GM23248 (cell line): ENCODE measurements at places on chromosomes 6 and 20. TPM values are rescaled to one million over a fixed set of nuclear protein-coding genes. Genes with fewer than 3 reads are reported as not detected.

The TXLNB gene
- 0.13 and 0.22 TPM in 2 replicates for total RNA-seq

DNA sequence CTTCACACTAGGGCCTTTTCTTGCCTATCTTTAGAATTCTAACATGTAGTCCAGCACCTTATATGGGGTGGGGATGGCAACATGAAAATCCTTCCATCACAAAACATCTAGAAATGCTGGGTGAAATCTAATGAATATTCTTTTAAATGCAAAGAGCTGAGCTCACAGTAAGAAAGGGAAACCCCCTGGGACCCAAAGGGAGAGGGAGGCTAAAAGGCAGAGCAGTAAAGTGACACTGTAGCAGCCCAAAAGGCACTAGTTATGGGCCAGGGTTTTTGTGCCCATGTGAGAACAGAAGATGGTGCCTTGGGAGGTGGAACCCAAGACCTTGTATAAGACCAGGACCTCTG lies 66.7 kb downstream of the TRAM2 start:
- H3K4me3 ChIP-seq = no peak overlapping the region
- no peaks in the 10 kb centered on the region for H3K27me3 ChIP-seq
- H3K36me3 ChIP-seq = peaks cover 63% of the 10 kb centered on the region
- peak overlapping the region; percentile 98 for H3K27ac ChIP-seq
- peaks cover 87% of the 10 kb centered on the region for H3K4me1 ChIP-seq

- peak; percentile 65 for DNase-seq
- H3K27me3 ChIP-seq = no peaks in the 10 kb centered on the region
- peaks cover 32% of the 10 kb centered on the region for H3K4me1 ChIP-seq
- H3K27ac ChIP-seq = peak overlapping the region; percentile 40
These were observed 17.1 kb downstream of the RPRD1B start for GRCh38 chr20:38050686-38051085.

DNA sequence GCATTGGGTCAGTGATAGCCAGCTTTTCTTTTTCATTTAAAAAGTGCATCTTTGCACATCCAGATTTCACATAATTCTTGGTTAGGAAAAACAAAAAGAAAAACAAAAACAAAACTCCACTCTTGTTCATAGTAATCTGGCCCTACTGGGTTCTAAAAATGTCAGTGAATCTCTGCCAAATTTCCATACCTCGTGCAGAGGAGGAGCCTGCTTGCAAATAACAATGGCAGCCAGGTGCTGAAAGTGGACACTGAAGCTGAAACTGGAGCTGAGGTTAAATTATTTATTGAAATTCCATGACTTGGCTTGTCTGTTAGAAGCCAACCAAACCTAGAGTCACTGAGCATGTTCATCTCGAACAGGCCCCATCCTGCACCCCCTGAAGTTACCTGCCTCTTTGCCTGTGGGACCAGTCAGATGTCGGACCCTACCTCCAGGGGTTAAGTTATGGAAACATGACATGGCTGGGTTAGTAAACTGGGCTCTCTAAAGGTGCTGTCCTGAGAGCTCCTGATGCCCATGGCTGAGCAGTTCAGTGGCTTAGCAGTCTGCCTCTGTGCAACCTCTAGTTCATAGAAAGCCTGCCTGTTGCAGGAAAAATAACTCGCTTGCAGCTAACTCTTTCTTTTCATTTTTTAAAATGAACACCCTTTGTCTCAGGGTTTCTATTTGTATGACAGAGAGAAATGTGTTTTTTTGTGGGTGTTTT lies 42.7 kb downstream of the CLIC5 start:
- no peaks in the 10 kb centered on the region for H3K36me3 ChIP-seq
- no peak overlapping the region for H3K27ac ChIP-seq
- no peaks in the 10 kb centered on the region for H3K4me1 ChIP-seq
- 0 out of 2 replicates have a peak, but pooled peaks cover 8% of the 10 kb centered on the region for H3K27me3 ChIP-seq
- H3K4me3 ChIP-seq = no peak overlapping the region
- DNase-seq = no peak

- no peak for DNase-seq
- no peak overlapping the region for H3K27ac ChIP-seq
- no peak overlapping the region for H3K4me3 ChIP-seq
- no peaks in the 10 kb centered on the region for H3K36me3 ChIP-seq
- H3K27me3 ChIP-seq = no peaks in the 10 kb centered on the region
- peaks cover 20% of the 10 kb centered on the region for H3K4me1 ChIP-seq
These were observed 855.8 kb upstream of the CITED2 start for GRCh38 chr6:140230282-140230681.

DNA sequence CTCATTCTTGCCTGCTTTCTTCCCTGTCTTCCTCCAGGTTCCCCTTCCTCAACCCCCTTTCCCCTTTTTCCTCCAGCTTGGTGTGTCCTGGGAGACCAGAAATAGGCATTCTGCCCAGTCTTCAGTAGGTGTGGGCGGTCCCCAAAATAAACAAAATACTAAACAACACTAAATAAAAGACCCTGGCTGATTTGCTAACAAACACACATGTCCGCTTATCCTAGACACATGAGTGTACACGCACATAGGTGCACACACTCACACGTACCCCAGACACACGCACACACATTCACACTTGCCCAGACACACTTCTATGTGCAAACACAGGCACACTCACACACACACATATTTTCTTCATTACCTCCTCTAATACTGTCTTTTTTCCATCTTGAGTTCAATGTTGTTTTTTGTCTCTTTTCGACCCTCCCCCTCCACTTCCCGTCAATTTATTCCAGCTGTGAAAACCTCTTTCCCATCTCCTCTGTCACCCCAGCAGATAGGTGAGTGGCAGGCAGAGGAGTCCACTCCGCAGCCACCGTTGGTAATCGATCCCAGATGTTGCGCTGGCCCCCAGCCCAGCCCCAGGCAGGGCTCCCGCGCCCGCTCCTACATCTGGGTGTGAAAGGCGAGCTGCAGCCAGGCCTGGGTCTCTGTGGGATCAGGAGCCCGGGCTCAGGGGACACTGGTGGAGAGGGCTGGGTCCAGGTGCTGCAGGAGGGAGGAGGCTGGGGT lies 56.9 kb upstream of the FOXP4 start:
- H3K4me1 ChIP-seq = no peaks in the 10 kb centered on the region
- peaks cover 5% of the 10 kb centered on the region; the same call in 1 of the 2 replicates for H3K27me3 ChIP-seq
- no peaks in the 10 kb centered on the region for H3K36me3 ChIP-seq
- no peak for DNase-seq

DNA sequence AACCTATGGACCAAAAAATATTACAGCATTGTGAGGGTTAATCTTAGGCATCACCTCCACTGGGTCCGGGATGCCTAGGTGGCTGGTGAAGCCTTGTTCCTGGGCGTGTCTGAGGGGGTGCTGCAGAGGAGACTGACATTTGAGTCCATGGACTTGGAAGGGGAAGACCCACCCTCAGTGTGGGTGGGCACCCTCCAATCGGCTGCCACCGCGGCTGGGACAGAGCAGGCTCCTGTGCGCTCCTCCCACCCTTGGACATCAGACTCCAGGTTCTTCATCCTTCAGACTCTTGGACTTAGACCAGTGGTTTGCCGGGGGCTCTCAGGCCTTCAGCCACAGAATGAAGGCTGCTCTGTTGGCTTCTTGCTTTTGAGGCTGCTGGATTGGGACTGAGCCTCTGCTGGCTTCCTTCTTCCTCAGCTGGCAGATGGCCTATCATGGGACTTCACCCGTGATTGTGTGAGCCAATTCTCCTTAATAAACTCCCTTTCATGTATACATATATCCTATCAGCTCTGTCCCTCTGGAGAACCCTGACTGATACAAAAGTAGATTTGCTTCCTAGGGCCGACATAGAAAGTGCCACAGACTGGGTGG lies 113.1 kb downstream of the TTLL2 start:
- no peak for DNase-seq
- no peaks in the 10 kb centered on the region for H3K36me3 ChIP-seq
